Fibroblast of skin of abdomen (primary cell): ENCODE measurements at places on chromosomes 13 and 19.
A peak's percentile ranks its signal among the peaks of the same experiment; 100 is the strongest.

DNA sequence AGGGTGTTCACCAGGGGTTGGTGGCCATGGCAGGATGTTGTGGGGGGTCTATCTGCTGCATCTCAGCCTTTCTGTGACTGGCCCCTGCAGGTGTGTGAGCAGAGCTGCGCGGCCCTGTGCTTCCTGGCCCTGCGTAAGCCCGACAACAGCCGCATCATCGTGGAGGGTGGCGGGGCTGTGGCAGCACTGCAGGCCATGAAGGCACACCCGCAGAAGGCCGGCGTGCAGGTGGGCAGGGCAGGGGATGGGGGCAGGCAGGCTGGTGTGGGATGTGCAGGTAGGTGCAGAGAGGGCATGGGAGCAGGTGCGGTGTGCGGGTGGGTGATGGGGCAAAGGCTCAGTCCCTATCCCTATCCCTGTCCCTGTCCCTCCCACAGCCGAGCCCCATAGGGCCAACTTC, 8.1 kb upstream of the SLC25A42 start:
- no peak for DNase-seq

GRCh38 chr13:90519157-90519556, 828.3 kb upstream of the MIR17HG start:
- DNase-seq = no peak

DNA sequence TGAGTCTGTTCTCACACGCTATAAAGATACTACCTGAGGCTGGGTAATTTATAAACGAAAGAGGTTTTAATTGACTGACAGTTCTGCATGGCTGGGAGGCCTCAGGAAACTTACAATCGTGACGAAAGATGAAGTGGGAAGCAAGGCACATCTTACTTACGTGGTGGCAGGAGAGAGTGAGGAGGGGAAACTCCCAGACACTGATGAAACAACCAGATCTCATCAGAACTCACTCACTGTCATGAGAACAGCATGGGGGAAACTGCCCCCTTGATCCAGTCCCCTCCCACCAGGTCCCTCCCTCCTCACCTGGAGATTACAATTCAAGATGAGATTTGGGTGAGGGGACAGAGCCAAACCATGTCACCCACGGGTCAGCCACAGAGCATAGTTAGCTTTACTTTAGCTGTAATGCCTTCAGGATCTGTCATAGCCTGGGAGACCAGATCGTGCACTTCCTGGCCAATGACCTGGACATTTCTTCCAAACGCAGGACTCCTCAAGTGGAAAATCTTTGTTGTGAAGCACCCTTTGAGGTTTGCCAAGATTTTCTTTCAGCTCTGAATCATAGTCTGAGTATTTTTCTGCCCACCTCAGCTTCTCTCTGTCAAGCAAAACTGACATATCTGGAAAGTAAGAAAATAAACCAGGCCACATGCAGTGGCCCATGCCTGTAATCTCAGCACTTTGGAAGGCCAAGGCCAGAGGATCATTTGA, 25.2 kb upstream of the HIF3A start:
- peak; percentile 96 for DNase-seq

DNA sequence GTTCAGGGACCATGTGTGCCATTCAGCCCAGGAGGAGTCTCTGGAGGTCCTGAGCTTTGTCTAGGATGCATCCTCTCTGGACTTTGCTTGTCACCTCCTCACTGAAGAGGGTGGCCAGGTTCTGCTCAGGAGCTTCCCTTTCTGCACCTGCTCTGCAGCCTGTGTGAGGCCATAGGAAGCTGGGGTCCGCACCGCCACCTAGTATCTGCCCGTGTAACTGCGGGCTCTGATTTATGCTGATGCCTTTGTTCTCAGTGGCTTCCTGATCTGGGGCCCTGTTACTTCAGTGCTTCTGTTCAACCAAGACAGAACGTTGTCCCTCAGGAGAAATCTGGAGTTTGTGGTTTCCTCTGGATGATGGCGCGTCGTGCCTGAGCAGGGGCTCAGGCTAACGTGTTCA, 15.5 kb downstream of the ZNF610 start:
- DNase-seq = no peak

- no peak for DNase-seq
Measured at GRCh38 chr19:49790866-49791265, 22.2 kb downstream of the FUZ start.

- no peak for DNase-seq
Measured at GRCh38 chr19:8337728-8338127, 5.3 kb downstream of the KANK3 start.

- peak; percentile 99 for DNase-seq
Measured at GRCh38 chr19:1252821-1253513, 4.6 kb downstream of the MIDN start.

GRCh38 chr13:114068656-114069318, 63.6 kb downstream of the RASA3 start:
- DNase-seq = peak; percentile 74

DNA sequence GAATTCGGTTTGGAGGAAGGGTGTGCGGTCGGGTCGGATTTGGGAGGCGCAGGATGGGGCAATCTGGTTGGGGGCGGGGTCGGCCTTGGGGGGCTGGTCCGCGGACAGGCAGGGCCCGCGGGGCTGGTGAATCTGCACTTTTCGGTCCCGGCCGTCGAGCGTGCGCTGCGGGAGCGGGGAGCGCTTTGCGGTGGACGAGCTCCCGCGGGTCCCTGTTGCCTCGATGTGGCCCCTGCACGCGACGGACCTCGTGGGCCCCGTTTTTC, 11.9 kb downstream of the PEAK3 start:
- DNase-seq = no peak

- no peak for DNase-seq
Measured at GRCh38 chr13:72570019-72570418, 157.4 kb downstream of the MZT1 start.

GRCh38 chr19:16463991-16464575, 7.7 kb downstream of the EPS15L1 start:
- no peak for DNase-seq

GRCh38 chr13:50387051-50387581, 371.9 kb downstream of the KCNRG start:
- DNase-seq = peak; percentile 33

DNA sequence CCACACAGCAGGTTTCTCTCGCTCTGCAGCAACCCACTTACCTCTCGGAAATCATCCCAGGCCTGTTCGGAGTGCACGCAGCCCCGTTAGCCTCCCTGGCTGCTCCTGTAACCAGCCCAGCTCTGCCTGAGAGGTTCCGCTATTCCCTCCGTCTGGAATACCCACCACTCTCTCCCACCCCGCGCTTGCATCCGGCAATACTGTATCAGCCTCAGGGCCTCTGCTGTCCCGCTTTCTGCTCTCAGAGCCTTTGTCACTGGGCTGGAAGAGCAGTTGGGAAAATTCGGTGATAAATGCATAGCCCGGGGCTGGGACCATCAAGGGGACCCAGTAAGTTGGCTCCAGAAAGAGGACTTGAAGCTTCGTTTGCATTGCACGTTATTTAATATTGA, 759 bp upstream of the TLE6 start:
- DNase-seq = no peak

- DNase-seq = no peak
Measured at GRCh38 chr13:36438594-36439483, 6.5 kb downstream of the CCNA1 start.

- DNase-seq = no peak
Measured at GRCh38 chr19:30222992-30223865, 149.0 kb upstream of the ZNF536 start.

- no peak for DNase-seq
Measured at GRCh38 chr13:44397766-44398223, 24.2 kb downstream of the SERP2 start.

- peak; percentile 83 for DNase-seq
Measured at GRCh38 chr19:48660852-48661710, 11.7 kb downstream of the NTN5 start.

- DNase-seq = no peak
Measured at GRCh38 chr19:40682431-40682964, 8.0 kb downstream of the NUMBL start.

DNA sequence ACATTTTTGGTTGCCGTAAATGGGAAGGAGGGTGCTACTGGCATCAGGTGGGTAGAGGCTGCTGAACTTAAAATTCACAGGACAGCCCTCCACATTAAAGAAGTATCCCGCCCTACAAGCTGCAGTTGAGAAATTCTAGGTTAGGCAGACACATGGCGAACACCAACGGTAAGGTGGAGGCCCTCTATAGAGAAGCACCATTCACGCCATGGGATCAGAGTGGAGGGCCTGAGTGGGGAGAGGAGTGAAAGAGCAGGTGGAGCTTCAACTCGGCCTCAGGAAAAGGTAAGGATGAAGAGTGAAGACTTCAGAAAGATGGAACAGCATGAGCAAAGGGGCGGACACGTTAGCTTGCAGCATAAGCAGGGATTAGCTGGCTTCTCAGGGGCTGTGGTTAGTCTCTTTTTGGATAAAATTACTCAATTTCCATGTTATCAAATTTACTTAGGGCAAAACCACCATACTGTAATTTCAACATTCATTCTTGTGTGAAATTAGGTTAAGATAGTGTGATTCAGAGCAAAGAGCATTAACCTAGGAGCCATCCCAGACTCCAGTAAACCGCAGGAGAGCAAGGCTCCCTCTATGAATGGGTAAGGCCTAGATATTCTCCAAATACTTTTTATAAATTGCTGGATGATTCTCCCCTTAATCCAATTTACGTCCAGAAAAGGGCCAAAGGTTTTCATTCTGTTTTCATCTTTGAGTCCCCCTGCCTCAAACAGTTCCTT, 1.2 kb downstream of the EEF1AKMT1 start:
- DNase-seq = peak; percentile 1

DNA sequence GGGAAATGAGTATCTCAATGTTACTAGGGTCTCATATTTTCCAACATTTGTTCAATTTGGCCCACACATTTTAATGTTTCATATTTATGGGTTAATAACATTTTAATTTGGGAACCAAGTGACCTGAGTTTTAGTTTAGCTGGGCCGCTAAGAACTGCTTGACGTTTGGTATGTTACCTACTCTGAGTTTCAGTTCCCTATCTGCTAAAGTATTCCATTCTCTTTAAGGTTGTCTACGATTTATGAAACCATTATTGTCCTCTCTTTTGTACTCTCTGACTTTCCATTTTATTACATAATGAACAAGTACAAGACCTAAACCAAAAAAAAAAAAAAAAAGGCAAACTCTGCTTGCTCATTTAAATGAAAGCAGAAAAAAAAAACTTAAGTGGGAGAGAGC, 89.9 kb downstream of the FGF14 start:
- no peak for DNase-seq

DNA sequence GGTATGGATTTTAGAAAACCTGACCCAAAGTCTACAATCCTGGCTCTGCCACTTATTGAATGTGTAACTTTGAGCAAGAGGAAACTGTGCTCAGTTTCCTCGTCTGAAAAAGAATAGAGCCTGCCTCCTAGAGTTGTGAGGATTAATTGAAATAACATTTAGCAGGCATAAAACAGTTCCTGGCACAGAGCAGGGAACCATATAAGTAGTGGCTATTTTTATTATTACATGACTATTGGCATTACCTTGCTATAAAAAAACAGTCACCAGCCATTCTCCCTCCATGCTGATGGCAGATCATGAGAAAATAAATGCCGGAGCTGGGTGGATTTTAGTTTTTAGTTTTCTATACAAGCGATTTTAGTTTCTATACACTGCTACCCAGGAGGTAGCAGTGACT, 5.8 kb downstream of the DOCK9 start:
- no peak for DNase-seq

DNA sequence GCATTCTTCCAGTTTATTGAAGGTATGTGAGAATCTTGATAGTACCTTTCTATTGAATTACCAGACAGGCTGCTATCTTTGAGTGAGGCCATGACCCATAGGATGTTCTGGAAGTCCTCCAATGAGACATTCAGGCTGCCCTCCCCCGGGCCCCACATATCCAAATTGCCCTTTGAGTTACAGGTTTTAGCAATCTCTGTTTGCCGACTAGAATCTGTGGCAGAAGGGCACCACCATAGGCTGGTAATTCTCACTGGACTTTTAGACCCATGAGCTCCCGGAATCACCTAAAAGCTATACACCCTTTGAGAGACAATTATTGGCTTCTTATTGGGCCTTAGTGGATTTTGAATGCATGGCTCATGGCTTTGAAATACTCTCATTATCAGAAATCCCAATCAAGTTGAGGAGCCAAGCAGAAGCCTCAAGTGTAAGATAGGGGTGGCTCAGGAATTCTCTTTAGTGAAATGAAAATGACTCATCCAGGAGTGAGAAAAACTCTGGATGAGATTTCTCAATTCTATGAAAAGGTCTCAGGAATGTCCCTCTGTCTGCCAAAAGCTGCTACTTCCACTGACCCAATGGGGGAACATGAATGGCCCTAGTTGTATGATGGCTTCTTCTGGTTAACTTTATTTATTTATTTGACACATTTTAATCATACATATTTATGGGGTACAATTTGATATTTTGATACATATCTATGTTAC, 172.1 kb upstream of the CSNK1A1L start:
- peak; percentile 76 for DNase-seq

GRCh38 chr19:29878973-29879654, 62.9 kb upstream of the URI1 start:
- peak; percentile 17 for DNase-seq

DNA sequence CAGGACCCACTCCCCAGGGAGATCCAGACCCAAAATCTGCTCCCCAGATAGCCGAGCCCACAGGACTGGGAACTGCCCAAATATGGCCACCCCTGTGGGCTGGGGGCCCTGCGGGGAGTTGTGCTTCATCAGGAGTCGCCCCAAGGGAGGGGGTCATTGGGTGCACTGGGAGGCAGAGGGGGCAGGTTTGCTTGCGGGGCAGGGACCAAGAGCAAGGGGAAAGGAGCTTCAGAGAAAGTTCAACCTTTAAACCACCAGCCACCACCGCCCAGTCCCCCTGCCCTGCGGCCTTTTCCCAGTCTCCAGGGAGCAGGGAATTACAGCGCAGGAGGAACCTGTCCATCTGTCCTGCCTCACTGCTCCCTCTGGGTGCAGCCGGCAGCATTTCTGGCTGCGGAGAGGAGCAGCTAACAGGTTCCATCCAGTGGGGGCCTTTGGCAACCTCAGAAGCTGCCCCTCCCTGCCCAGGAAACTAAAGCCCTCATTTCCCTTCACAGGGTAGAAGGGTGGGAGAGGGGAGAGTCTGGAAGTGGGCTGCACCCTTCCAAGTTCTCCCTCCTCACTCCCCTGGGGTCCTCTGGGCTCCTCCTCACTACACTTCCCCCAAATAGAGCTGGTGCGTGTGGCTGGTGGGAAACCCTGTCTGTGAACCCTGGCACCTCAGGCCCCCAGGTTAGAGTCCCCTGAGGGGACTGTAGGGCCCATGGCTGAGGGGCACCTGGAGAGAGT, 13.8 kb upstream of the ASF1B start:
- no peak for DNase-seq

GRCh38 chr19:14248578-14249011, 42.6 kb upstream of the ADGRL1 start:
- DNase-seq = peak; percentile 78

DNA sequence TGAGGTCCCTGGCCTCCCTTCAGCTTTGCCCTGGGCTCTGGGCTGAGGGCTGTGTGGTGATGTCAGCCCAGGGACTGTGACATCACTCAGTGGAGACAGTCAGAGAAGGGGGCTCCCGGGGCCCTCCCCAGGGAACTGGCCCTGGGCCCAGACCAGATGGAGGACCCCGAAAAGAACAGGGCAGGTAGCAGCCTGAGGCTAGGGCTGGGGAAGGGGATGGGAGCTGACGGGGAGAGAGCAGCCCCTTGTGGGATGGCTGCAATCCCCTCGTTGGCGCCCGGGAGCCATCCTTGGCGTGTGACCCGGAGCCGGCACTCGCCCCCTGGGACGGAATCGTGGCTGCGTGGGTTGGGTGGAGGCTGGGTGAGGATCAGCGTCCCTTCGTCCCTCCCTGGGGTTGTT, 13.6 kb downstream of the CSNK1G2 start:
- DNase-seq = no peak

GRCh38 chr19:2389594-2389993, 29.5 kb downstream of the TMPRSS9 start:
- no peak for DNase-seq
